HT1080 (cell line): ENCODE measurements at places on chromosomes 4 and X. TPM values are rescaled to one million over a fixed set of nuclear protein-coding genes. Genes with fewer than 3 reads are reported as not detected.

Gene NRK
- not detected in 2 replicates for total RNA-seq

Gene NR3C2
- 1.4 and 1.8 TPM in 2 replicates for total RNA-seq

DNA sequence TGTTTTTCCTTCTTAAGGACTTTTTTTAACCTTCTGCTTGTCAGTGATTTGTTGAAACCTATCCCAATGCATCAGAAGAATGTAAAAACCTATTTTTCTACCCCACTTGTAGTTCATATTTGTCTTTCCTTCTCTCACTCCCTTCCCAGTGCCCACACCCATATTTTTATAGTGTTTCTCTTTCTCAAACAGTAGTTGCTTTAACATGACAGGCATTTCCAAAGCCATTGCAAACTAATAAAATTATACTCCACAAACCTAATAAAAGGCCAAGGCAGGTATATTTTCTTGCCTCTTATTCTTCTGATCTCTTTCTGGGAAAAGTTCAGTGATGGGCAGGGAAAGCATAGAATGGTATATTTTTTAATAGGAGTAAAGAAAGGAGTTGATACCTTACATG lies 35.7 kb upstream of the FHDC1 start:
- DNase-seq, result no peak

Gene CTAG1A
- 130 and 312 TPM in 2 replicates for total RNA-seq

- DNase-seq, result no peak
Observed at GRCh38 chr4:181051931-181052330, 1191.3 kb upstream of the TENM3 start.

DNA sequence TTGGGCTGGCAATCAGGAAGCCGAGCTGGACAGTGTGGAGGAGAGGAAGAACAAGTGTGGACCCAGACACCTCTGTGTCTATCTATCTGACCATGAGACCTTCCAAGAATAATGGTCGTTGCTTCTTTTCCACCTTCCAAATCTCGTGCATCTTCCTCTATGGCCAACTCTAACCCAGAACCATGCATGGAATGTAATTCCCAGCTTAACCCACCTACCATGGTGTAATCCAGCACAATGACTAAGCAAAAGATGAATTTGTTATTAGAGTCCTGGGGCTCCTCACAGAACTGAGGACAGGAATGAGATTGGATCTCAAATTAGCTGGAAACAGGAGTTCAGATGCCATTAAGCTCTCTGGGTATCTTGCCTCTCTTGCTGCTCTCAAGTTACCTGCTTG lies 17.4 kb upstream of the TMEM184C start:
- DNase-seq, result no peak

Gene BOD1L1
- total RNA-seq, result 24.9 and 28.1 TPM in 2 replicates

DNA sequence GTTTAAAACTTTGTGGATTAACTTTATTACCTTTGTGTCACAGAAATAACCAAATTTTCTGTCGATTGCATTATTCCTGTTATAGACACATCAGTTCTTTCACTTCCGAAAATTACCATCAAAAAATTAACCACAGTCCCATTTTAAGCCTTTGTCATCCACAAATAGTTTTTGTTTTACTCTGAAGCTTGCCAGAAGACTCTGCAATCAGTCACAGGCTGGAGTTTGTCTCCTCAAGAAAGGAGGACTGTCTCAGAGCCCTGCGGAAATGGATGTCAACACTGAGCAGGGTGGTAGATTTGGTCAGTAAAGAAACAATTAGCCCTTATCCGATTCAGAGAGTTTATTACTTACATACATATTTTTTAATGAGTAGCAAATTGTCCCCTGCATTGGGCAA lies 20.1 kb upstream of the TCEAL4 start:
- no peak for DNase-seq

Gene FAT4
- 1.1 TPM in 2 replicates for total RNA-seq

- no peak for DNase-seq
Observed at GRCh38 chr4:2073808-2074481, 14.8 kb downstream of the NAT8L start.

DNA sequence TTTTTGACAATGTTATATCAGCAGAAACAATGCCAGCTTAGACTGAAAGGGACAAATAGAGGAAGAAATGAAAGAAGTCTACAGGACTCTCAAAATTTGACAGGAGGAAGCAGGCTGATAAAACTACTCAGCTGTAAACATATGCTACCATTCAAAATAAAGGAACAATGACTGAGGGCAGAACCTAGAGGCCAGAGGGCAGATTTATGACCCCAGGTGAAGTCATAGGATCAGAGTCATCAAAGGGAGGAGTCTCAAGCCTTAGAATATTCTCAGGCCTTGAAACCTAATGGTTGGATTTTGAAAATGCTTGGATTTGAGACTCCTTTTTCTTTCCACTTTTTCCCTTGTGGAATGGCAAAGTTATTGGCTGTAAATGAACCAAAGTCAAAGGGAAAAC lies 17.0 kb upstream of the SYTL5 start:
- DNase-seq, result no peak

DNA sequence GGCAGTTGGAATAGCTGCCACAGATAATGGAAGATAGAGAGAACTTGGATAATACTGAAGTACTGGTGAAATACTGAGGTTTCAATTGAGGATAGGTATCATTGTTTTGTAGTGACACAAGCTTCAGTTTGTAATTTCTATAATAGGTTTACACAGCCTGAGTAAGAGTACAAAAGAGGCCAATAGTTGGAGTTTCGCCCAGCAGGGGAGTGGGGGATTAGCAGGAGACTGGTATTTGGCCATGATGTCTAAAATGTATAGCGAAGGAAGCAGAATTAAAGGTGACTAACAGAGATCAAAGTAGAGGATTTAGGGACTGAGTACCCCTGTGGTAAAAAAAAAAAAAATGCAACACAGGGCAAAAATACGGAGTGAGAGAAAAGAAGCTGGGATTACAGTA lies 129.5 kb downstream of the KCTD8 start:
- DNase-seq, result no peak

Gene TNIP3
- total RNA-seq, result 0.10 and 0.23 TPM in 2 replicates

GRCh38 chr4:103842637-103843239 lies 123.0 kb upstream of the TACR3 start:
- no peak for DNase-seq

Gene TEX13B
- 0.08 TPM in 1 of 2 replicates, not detected in the other for total RNA-seq

- no peak for DNase-seq
Observed at GRCh38 chr4:156556336-156556735, 415.3 kb downstream of the PDGFC start.

DNA sequence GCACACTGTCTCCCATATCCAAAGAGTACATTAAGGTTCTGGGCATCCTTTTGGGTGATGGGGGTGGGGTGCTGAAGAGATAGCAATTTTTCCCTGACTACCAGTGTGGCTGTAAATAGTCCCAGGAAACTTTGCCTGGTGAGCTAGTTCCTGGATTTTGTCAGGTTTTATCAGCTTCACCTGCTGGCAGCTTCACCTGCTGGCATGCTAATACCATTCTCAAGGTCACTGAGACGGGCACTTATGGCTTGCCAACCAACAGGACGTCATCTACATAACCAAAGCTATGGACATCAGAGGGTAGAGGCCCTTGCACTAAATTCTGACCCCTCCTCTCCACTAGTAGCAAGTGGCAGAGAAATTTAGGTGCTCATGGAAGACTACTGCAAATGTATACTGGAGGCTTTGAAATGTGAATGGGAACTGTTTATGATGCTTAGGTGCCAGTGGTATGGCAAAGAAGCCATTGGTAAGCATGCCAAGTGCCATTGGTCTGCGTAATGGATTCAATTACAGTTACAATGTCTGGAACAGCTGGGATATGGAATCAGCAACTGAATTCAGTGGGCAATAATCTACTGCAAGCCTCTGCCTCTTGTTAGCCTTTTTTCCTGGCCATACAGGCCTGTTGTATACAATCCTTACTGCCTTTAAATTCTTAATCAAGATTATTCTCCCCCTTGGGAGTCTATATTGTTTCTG lies 71.6 kb upstream of the SH3RF1 start:
- no peak for DNase-seq

GRCh38 chr4:14465507-14465906 lies 536.8 kb upstream of the CPEB2 start:
- no peak for DNase-seq

GRCh38 chrX:115031989-115032388 lies 14.6 kb upstream of the IL13RA2 start:
- no peak for DNase-seq

Gene MRPL1
- total RNA-seq, result 60.6 and 84.4 TPM in 2 replicates

Gene GAGE13
- 9.9 TPM in 1 of 2 replicates, not detected in the other for total RNA-seq

DNA sequence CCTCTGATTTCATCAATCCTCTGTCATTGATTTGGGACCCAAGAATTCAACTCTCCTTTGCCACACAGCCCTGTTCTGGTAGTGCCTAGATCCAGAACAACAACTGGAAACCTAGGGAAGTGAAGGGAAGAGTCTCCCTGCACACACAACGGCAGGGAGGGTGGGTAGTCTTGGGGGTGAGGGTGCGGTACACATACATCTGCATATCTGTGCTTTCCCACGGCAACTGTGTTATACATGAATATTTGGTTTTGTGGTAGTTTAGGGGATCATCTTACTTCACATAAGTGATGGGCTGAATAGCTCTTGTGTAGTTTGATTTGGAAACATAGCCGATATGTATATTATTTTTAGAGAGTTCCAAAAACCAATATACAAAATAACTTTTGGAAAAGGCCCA lies 3.3 kb upstream of the PRSS12 start:
- DNase-seq, result no peak

Gene SMIM43
- total RNA-seq, result not detected in 2 replicates

Gene FGF5
- 2.5 and 2.7 TPM in 2 replicates for total RNA-seq

Gene TFE3
- 52.6 and 65.8 TPM in 2 replicates for total RNA-seq

DNA sequence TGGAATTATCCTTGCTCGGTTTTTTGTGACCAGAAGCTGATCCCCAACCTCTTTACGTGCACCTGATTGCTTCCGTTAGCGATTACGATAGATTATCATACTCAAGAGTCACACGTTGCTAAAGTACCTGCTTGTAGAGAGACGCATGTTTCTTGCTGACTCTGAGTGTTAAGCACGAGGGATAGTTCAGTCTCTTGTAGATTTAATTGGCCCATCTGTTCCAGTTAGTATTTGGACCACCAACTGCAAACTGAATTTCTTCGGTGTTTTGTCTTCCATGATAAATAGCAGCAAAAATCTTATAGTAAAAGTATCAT lies 516 bp upstream of the COX18 start:
- DNase-seq, result no peak

- no peak for DNase-seq
Observed at GRCh38 chr4:38904090-38904666, 36.6 kb downstream of the FAM114A1 start.

- DNase-seq, result peak; percentile 61
Observed at GRCh38 chr4:164442180-164442579, 311.8 kb upstream of the SMIM31 start.

DNA sequence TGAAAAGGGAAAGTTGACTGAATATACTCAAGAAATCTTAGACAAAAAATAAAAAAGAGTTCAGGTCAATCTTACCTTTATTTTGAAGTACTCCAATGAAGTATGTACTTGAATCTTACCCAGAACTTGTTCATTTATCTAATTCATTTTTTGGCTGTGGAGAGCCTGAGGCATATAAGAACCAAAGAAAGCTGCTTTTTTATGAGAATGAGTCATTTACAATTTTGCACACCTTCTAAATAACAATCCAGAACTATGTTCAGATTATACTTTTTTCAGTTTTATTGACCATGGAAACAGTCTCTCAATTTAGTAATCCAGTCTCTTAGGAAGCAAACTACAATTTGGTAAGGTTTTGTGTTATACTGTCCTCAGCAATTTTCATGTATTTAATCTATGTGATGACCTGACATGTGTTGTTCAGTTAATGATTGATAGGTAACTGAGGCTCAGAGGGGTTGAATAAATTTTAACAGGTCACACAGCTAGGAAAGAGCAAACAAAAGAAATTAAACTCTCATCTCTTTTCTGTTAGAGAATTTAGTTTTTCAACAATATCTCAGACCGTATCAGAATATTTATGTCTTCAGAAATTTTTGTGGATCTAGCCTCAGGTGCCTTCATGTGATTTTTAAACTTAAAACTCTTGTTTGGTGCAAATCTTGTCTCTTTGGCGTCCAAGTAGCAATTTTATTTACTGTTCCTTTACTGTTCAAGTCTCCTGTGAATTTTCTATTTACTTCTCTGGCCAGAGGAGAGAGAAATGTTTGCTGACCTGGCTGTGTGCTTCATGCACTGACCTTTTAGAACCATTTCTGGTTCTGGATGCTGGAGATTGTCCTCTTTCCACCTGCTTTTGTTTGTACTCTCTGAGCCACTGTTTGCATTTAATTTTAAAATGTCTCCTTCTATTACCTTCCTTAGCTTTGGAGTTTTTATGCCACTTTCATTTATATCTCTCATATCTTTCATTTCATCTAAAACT lies 1453.4 kb downstream of the STIM2 start:
- DNase-seq, result no peak

Gene FAM184B
- 0.02 TPM in 1 of 2 replicates, not detected in the other for total RNA-seq

GRCh38 chrX:150365051-150365989 lies 2.2 kb downstream of the MAMLD1 start:
- DNase-seq, result no peak

DNA sequence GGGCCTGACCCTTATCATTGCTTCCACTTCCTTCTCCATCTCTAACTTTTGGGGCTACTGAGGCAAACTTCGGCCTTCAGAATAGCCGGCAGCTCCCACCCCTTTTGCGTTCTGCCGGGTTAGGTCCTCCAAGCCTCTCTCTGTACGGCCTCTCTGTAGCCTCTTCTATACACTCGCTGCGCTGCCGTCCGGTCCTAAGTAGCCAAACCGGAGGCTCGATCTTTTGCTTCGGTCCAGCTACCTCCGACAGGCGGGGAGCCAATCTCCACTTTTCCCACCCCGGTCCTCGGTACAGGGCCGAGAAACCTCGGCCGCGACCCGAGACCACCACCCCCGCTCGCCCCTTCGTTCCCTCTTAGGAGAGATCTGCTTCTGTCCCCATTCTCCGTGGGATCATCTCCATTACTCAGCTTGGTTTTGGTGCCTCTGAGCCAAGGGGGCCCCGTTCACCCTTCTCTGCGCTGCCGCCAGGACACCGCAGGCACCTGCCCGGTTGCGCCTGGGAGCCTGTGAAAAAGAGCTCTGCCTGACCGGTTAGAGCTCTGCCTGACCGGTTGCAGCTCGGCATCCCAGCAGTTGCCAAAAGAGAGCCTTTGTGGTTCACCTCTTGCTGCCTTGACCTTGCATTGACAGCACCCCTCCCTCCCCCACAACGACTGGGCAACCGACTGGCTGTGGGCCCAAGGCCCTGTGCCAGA lies 1.0 kb upstream of the HTR2C start:
- DNase-seq, result no peak

GRCh38 chr4:163611784-163612445 lies 117.4 kb downstream of the TMA16 start:
- DNase-seq, result no peak

DNA sequence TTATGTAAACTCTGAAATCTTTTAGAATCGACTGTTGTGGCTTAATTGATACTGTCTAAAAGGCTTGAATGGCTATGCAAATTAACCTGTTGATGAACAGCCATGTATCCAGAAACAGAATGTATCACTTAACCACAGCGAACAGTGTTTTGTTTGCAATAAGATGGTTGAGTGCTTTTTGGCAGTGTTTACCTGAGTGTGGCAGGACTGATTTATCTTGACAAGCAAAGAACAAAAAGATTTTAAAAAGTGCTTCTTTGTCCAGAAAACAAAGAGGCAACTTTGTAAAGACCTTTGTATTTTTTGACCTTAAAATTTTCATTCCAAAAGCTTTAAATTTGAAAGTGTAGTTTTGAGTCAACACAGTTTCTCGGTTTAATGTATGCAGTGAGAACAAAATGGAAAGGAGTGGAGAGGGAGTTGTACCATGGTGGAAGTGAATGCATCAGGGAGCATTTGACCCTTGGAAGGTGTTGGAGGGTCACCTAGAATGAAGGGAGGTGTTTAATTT lies 18.0 kb downstream of the ARHGAP10 start:
- DNase-seq, result no peak

Gene KLB
- not detected in 2 replicates for total RNA-seq

- peak; percentile 5 for DNase-seq
Observed at GRCh38 chr4:25031077-25031621, 403 bp upstream of the LGI2 start.
